ENCODE measurements at places on chromosomes 16 and 17. TPM values are rescaled to one million over a fixed set of nuclear protein-coding genes. Genes with fewer than 3 reads are reported as not detected.

- DNase-seq = no peak
Measured at GRCh38 chr17:44864831-44865230, 17.1 kb downstream of the HIGD1B start.

DNA sequence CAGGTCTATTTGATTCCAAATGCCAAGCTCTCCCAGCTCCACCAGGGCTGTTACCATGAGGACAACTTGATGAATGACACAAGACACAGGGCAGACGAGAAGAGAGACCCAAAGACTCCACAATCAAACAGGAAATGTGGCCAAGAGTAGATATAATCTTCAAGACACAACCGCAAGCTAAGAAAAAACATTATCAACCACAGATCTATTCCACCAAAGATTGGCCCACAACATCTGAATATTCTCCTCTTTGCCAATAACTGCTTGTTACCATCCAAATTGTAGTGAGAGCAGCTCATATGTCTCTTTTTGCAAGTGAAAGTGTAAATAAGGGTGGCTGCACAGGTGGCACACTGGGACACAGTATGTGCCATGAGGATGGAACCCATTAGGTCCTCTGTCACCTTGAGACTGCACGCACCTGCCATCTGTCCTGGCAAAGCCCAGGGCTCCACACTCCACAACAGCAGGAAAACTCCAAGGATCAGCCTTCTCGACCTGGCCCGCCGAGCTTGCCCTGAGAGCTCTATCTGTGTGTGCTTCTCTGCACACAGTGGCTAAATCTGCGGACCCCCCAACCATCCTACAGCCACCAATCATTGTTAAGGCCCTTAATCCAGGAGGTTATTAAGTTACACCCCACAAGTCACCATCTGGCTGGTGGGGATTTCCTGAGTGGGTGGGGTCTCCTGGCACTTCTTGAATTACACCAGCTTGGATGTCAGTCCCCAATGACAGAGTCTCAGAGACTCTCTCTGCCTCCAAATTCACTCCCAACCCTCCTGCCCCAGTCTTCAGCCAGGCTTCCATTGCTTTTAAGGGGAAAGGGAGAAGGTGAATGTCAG is 50.5 kb downstream of the DYNLRB2 start:
- DNase-seq = no peak

Gene CCDC200
- total RNA-seq = 0.74 TPM

Gene MRPL28
- 44.3 TPM for total RNA-seq

DNA sequence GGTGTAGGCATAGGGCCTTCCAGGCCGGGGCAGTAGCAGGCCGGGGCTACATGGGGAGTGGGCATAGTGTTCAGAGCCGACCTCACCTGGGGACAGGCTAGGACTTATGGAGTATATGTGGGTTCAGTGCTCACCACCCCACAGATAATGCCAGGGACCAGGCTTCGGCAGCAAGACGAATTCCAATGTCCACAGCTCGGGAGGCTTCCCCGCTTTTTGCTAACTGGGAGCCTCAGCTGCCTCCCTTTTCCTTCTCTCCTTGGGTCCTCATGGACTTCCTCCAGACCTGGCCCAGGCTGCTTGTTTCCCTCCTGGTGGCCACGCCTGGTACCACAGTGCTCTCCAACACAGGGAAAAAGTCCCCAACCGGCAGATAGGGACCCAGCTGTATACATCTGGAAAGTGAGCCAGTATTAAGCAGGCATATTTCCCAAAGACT is 20.1 kb upstream of the SLC46A1 start:
- no peak for DNase-seq

Gene IRX5
- total RNA-seq = not detected

DNA sequence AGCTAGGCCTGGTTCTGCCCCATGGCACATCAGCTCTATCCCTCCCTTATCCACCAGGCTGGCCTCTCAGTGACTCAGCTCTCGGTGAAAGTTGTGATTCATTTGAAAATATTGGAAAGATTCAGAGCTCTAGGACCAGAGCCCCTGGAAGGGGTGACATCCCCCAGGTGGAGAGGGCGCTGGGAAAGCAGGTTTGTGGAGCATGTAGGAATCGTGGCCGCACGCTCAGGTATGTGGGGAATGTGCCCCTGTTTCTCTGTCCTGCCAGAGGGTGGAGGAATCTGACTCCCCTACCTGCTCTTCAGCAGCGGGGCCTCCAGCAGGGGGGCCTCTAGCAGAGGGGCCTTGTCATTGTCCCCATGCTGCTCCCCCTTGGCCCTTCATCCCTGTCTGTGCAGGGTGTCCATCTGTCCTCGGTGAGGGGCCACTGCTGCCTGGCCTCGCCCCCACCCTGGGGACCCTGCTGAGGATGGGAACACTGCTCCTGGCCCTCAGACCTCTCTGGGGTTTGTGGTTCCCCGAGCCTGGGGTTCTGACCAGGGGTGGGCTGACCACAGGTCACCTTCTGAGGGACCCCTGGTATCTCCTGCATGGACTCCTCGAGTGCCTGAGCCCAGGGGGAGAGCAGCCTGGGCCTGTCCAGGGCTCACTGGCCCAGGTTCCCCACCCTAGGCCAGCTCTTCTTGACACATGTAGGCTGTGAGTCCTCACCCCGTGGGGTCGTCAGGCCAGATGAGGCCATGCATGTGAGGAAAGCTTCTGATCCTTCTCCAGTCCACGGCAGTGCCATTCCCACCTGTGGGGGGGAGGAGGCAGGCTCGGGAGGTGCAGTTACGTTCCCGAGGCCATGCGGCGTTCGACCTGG is 47.5 kb downstream of the NT5M start:
- DNase-seq = no peak

GRCh38 chr17:34024806-34025551 is 230.1 kb upstream of the CCL2 start:
- DNase-seq = no peak

DNA sequence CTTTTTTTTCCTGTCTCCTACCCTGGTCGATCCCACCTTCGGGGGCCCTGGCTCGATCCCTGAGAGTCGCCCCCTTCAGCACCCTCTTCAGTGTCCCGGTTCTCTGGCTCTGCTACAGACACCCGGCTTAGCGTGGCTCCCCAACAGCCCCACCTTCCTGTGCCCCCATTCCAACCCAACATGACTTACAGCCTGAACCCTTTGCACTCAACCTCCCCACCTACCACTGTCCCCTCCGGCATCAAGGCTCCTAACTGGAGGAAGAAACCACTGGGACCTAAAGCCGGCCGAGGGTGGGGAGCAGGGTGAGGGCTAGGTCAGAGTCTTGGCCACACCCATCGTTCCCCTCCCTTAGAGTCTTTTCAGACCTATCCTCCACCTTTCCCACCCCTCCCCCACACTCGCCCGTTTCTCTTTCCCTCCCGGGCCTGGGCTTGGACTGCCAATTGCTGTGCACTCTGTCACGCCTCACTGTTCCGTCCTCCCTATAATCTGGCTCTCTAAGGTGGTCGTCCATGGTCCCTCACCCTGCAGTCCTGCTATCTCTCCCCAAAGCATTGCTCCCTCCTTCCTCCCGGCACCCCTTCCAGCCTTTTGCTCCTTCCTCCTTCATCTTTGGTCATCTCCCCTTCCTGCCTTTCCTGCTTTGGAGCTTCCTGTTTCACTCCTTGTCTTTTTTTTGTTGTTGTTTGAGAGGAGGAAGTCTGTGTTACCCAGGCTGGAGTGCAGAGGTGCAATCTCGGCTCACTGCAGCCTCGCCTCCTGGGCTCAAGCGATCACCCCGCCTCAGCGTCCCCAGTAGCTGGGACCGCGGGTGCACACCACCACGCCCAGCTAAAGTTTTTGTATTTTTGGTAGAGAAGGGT is 890 bp upstream of the CLDN7 start:
- DNase-seq = peak; percentile 51

Gene MT4
- total RNA-seq = not detected

DNA sequence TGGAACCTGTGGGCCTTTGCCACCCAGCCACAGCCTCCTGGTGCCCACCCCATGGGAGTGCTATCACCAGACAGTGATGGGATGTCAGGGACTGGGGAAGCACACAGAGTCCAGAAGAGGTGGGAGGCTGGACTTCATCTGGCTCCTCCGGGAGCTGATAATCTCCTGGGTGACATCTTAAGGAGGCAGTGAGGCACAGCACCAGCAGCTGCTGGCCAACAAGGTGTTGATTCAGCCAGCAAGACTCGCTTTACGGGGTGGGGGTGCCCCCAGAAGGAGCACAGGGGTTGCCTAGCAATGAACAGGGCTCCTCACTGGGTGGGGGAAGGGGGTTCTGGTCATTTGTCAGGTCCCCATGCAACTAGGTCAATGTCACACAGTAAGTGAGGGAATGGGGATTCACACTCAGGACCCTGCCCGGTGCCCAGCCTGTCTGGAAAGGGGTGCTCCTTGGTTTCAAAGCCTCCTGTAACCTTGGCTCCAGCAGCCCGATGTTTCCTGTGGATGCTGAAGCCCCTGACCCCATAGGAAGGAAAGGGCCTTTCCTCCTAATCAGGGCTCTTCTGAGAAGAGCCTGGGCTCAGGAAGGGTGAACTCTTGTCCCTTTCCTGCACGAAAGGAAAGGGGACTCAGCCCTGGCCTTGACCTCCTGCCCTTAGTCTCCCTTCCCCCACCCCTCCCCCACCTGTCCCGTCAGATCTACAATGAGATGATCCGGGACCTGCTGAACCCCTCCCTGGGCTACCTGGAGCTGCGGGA is 17.7 kb downstream of the KIF19 start:
- DNase-seq = no peak

Gene NOXO1
- 0.74 TPM for total RNA-seq
